Activated CD4-positive, alpha-beta memory T cell treated with anti-CD3 and anti-CD28 coated beads, Interleukin-2, amount 10 ng/mL, durations not matched to agents 7 days and 5 days (primary cell): ENCODE measurements at places on chromosomes 13 and 19.
A peak's percentile ranks its signal among the peaks of the same experiment; 100 is the strongest.

DNA sequence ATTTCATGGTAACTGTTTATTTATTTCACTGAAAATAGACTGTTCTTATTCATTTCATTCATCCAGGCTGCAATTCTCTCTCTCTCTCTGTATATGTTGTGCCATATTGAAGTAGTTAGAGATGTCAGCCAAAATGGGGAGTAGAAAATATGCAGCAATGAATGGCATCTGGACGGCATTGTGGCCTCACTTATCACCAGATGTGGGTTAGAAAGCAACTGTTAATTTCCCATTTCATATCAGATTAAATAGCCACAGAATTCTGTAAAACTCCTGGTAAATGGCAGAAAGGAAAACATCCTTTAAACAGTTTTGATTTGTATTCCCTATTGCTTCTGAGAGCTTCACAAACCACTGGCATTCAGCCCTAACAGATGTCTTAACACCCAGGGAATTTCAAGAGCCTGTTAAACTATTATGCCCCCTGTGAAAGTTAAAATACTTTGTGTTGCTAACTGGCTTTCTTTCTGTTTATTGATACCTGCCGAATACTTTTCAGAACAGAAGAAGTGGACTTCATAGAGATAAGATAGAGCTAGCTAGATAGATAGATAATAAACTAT is 1763.3 kb upstream of the MIR17HG start:
- no peak for DNase-seq

GRCh38 chr19:34306824-34307223 is 52.5 kb downstream of the GARRE1 start:
- no peak for DNase-seq

- DNase-seq: no peak
Measured at GRCh38 chr19:44809577-44810233, 802 bp downstream of the BCAM start.

DNA sequence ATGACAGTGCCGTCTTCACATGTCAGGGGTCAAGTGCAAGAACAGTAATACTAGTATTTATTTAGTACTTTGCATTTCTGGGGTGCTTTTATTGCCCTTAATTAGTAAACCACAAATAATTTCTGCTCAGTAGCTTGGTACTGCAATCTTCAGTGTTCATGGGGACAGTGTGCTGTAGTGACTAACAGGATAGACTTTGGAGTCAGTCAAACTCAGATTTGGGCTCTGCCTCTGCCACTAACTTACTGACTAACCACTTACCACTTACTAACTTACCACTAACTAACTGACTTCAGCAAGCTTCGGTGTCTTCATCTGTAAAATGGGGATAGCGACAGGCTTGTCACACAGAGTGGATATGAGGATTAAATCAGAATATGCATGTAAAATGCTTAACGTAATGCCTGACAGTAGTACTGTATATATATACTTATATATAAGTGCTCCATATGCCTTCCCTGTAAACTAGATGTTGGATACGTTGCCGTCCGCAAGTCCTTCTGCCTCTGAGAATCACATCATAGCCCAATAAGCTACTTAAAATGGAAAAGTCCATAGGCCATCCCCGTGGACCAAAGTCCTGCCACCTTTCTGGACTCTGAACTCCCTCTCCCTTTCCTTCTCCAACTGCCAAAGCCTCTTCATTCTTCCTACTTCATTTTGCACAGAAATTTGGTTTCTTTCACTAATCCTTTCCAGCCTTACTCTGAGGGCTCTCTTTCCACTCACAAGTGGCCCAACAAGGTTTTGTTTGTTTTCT is 158.1 kb downstream of the ZIC5 start:
- DNase-seq: no peak

DNA sequence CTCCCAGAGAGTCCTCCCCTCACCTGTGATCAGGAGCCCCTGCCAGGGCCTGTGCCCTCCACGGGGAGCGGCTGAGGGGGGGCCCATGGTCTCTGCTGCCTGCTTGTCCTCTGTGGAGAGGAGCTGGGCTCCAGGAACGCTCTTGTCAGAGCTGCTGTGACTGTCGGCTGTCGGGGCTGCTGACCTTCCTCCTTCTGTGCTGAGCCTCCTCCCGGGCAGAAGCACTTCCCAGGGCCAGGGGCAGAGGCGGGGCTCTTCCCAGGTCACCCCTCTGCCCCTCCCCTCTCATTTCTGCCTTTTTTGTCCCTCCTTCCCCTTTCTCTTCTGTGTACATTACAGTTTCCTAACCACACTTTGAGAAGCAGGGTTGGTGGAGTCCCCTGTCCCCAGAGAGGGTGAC is at the start of gene CEACAM4:
TSS of gene CEACAM4 (minus strand) at position 198 of the 400 bp plus-strand sequence. CDS start at position 87, 111 bp downstream.
- no peak for DNase-seq

DNA sequence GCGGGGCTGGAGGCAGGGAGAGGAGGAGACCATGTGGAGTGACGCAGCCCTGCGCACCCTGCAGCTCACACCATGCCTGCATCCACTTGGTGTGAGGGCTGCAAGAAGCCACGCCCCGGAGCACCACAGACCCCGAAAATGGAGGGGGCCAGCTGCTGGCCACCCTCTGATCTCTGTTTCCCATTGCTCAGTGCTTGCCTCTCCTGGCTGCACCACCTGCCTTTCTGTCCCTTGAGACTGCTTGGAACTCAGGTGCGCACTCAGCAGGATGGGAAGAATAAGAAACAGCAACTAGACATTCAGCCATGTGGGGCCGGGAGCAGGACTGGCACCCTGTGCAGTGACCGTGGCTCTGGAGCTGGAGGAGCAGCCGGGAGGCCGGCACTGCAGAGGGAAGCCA is 64.0 kb downstream of the ANKRD10 start:
- no peak for DNase-seq

DNA sequence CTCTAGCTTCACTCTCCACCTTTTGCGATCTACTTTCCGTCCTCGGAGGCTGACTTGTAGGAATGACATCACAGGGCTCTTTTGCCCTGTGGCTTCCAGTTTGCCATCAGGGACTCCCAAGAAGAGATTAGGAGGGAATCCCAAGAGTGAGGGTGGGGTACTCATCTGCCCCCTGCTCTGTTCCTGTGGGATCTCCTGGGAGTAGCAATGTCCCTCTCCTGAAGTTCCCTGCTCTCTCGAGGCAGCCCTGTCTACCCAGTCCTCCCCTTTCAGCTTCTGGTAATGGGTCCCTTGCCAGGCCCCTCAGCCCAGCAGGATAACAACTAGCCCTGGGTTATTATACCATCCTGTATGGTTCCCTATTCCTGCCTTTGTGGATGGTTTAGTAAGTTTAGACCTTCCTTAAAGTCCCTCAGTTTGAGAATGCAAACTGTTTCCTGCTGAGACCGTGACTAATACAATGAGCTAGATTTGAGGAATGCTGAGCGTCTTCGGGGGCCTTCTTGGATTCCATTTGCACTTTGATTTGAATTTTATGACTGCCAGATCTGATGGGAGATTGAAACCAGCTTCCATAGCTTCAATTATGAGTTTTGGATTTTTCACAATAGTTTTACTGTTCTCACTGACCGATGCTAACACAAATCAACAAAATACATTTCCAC is 73.7 kb upstream of the IPO5 start:
- no peak for DNase-seq

DNA sequence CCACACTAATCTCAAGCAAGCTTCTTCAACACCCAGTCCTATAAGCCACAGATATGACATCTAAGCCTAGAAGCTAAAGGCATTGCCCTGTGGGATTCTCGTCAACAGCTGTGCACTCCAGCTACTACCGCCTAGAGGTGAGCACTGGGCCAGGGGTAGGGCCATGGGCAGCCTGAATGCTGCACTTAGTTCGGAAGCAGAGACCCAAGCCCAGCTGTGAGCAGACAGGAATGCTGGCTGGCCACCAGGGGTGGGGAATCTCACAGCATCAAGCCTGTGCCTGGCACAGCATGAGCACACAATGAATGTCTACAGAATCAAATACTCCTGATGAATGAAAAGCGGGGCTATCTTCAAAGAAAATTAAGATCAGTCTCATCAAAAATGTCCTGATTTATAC is 167.5 kb upstream of the UBL3 start:
- DNase-seq: no peak

- DNase-seq: no peak
Measured at GRCh38 chr19:47357788-47358680, 8.9 kb downstream of the DHX34 start.

DNA sequence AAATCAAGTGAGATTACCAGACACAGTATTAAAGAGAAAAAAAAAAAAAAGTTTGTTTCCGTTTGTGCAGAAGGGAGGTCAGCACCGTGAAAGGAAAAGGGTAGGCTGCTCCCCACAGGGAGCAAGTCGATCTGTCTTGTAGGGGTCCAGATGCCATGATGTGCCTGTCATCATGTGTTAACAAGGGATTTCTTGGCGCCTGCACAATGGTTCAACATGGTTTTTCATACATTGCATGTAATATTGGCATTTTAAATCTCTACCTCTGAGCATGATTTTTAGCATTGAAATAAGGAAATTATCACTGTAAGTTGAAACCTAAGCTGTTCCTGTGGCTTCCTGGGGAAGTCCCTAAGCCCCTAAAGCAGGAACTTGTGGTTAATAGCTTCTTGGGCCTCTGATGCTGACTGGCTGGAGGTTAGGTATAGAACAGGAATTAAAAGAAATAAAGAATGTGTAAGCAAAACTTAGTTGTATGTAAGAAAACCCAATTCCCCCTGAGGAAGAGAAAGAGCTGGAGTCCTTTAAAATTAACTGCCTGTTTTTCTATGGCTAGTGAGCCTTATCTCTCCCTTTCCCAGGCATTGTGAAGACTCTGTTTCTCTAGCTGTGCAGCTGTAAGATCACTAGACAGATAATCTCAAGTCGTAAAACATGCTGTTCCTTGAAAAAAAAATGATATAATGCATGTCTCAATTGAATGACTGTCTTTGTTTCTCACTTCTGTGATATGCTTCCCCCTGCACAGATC is 7.4 kb upstream of the FCGBP start:
- DNase-seq: peak; percentile 60
